CD8-positive, alpha-beta memory T cell (primary cell): ENCODE measurements at places on chromosomes 5 and 9.

- DNase-seq, result no peak
Observed at GRCh38 chr9:131095666-131096268, 564 bp upstream of the AIF1L start.

DNA sequence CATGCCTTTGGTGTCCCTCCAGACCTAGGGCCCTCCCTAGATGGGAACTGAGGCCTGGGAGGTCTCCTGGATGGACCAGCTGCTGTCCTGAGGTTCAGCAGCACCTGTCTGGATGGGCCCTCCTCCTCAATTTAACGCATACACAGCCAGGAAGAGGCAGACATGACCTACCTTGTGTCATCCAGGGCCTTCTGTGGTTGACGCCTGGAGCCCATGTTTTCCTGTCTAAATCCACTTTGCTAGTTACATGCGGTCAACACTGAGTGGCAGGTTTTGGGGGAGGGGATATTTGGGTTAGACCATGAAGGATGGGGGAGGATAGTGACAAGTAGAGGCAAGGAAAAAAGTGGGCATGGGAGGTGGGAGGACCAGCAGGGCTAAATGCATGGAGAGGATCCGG, 3.1 kb upstream of the STC2 start:
- no peak for DNase-seq

DNA sequence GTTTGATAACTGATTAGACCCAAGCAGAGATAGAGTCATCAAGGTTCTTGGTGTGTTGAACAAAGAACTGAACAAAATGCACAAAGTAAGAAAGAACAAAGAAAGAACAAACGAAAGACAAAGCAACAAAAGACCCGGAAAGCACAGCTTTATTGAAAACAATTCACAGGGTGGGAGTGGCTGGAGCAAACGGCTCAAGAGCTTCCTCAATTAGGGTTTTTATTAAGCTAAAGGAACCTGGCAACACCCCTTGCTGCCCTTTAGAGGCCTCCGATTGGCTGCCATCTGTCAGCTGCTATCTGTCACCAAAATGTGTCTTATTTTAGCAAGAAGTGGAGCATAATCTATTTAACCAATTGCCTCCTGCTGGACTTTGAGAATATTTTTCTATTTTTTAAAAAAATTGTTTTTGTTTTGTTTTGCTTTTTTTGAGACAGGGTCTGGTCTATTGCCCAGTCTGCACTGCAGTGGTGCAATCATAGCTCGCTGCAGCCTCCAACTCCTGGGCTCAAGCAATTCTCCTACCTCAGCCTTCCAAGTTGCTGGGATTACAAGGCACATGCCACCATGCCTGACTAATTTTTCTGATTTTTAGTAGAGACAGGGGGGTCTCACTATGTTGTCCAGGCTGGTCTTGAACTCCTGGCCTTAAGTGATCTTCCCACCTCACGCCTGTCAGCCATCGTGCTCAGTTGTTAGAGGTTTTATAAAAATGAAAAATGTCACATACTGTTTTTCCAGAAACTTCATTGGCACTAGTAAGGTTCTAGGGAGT, 7.7 kb upstream of the ABO start:
- DNase-seq, result no peak

DNA sequence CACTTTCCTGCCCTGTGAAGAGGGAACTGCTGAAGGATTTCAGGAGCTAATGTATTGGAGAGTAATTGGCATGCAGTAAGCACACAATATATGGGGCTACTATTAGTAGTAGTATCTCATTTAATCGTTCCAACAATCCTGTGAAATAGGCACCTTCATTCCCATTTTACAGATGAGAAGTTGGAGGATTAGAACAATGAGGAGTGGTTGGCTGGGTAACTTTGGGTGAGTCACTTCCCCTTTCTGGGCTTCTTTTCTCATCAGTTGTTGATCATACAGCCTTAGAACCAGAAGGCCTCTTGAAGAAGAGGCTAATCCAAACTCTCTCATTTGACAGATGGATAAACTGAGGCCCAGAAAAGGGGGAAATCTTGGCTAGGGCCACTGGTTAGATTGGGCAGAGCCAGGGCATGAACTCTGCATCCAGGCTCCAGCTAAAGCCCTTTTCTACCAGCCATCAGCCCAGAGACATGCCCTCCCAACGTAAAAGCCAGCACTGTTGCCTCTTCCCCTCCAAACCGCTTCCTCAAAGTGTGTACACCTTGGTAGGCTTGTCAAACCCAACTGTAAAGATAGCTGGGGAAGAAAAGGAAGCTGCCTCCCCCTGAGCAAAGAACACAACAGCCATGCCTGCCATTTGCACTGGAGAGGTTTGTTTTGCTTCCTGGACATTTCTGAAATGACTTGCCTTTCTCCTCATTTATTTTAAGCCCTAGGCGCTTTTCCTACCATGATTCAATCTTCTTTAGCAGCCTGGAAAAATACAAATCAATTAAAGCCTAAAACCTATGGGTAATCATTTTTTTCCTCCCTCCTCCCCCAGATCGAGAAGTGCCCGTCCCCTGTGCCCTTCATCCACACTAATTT, 992 bp downstream of the SPACA9 start:
- no peak for DNase-seq

DNA sequence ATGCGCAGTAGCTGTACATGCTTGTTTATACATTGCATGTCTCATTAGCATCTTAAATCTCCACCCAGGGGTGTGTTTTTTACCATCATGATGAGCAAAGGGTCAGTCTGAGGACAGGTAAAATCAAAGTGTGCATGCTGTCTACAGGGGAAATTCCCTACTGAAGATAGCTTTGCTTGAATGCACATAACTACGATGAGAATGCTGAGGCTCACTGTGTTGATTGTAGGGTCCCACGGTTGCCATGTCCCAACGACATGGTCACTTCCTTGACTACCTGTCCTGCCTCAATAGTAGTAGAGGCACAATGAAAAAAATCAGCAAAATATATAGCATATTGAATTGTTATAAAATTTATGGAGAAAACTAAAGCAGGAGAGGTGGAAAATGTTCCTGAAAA, 95.6 kb upstream of the TUSC1 start:
- DNase-seq, result no peak

DNA sequence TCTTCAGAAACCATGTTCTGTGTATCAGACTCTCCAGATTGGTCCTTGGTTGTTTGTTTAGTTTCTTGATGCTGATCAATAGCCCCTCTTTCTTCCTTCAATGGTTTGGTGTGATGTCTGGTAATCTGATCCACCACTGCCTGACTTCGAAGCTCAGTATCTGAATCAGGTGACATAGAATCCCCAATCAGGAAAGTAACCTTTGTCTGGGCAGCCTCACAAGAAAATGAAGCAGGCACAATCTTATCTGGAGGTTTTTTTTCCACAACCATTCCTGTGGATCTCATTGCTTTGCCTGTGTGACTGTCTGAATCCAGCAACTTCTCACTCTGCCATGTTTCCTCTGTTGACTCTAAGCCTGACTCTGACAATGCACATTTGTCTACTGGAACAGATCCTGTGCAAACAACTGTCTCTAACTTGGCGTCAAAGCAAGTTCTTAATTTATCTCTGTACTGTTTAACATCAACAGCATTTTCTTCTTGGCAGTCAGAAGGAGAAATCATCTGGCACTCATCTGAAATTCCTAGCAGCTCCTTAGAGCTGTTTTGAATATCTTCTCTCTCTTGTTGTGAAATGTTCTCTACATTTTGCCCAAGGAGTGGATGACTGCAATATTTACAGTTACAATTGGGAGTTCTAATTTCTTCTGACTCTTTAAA, 37.1 kb upstream of the RAPGEF6 start:
- DNase-seq, result no peak

- no peak for DNase-seq
Observed at GRCh38 chr9:6512085-6512657, 99.2 kb downstream of the UHRF2 start.
